Cortex of kidney (tissue), 1 donor: ENCODE measurements at places on chromosomes 11 and 22.

GRCh38 chr11:78197816-78198215 is 9.1 kb downstream of the USP35 start:
- DNase-seq = no peak

DNA sequence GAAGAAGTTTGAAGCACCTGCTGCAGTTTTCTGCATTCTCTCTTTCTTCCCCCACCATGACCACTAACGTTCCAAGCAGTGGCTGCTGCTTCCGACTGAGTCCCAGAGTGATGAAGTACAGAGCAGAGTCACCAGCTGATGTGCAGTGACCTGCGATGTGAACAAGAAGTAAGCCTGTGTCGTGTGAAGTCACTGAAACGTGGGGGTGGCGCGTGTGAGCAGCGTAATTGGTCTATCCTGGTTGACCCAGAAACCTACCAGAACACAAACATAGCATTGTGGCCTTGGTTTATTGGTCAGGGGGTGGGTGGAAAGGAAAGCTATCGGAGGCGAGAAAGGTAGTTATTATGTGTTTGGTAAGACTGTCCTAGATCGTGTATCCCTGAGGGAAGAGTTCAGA is 3.5 kb downstream of the KRTAP5-7 start:
- no peak for DNase-seq

- no peak for DNase-seq
These were observed 65.8 kb upstream of the MYOD1 start for GRCh38 chr11:17653611-17654010.

- no peak for DNase-seq
These were observed 956.4 kb downstream of the BRD1 start for GRCh38 chr22:48871176-48871840.

- no peak for DNase-seq
These were observed 12.1 kb downstream of the CCDC87 start for GRCh38 chr11:66580803-66581202.

DNA sequence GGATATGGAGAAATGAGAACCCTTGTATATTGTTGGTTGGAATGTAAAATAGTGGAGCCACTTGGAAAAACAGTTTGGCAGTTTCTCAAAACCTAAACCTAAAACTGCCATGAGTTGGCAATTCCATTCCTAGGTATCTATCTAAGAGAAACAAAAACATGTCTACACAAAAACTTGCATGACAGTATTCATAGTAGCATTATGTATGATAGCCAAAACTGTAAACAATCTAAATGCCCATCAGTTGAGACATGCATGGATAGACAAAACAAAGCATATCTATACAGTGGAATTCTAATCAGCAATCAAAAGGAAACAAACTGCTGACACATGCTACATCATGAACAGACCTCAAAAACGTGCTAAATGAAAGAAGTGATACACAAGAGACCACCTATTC is 34.9 kb downstream of the TRAF6 start:
- DNase-seq = no peak

DNA sequence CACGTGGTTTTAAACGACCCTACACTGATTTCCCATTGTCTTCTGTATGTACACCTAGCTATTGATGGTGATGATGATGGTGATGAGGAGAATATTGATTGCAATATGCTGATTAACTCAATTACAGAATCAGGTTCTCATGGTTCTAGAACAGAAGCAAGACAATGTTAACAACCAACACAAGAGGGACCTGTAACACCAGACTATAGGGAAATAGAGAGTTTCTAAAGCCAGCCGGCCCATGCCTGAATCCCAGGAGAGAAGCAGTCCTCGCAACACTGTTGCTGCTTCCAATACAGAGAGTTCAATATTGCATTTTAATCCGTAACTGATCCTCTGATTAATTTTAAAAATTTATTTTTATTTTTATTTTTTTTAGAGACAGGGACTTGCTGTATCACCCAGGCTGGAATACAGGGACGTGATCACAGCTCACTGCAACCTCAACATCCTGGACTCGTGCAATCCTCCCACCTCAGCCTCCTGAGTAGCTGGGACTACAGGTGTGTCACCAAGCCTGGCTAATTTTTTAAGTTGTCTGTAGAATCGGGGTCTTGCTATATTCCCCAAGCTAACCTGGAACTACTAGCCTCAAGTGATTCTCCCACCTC is 22.2 kb upstream of the UBASH3B start:
- DNase-seq = no peak

GRCh38 chr22:47781427-47782111 is 1019.1 kb downstream of the TBC1D22A start:
- no peak for DNase-seq

- DNase-seq = no peak
These were observed 12.3 kb downstream of the IFT27 start for GRCh38 chr22:36763576-36763975.

DNA sequence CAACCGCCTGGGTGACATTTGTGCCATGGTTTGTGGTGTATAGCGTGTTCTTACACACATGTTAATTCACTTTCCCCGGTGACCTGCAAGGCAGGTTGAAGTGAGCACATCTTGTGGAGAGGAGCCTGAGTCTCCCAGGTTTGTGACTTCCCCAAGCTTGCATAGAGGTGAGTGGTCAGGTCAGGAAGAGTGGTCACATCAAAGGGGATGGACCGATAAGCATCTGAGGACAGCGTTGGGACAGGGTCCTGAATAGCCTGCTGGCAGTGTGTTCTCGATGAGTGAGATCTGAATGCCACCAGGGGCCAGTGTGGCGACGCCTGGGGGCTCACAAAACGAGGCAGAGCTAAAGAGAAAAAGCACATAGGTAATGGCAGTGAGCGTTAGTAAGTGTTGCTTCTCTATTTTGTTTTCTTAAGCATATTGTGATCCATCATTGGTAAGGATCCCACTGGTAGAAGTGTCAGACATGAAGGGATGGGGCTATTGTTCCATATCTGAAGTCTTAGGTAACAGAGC is 154.6 kb downstream of the GRIK4 start:
- no peak for DNase-seq

GRCh38 chr11:65217441-65218423 is 36.0 kb downstream of the CAPN1 start:
- DNase-seq = no peak

DNA sequence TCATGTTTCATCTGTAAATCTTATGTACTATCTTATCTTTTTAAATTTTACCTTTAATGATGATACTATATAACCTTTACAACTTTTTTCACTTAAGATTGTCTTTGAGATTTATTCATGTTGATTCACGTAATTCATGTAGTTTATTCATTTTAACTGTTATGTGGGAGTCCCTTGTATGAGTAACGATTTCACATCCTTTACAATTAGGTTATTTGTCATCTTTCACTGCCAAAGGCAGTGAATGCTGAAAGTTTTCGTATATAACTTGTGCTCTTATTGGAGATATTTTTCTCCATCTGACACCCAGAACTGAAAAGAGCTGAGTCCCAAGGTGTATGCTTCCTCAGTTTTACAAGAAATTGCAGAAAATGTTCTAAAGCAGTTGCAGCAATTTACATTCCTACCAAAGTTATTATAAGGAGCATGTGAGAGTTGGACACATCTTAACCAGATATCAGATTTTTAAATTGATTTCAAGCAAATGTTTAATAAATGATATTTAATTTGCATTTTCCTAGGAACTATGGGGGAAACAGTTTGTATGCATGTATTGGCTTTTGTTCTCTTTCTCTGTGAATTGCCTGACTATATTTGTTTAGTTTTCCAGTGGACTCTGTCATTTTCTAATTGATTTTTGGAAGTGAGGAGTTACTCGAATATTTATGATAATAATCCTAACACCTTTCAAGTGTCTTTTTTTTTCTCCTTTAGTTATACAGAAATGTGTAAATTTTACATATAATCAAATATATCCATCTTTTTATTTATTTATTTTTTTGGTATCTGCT is 6.4 kb downstream of the ARL14EP start:
- DNase-seq = no peak

GRCh38 chr11:120273432-120273831 is 33.5 kb downstream of the POU2F3 start:
- no peak for DNase-seq

DNA sequence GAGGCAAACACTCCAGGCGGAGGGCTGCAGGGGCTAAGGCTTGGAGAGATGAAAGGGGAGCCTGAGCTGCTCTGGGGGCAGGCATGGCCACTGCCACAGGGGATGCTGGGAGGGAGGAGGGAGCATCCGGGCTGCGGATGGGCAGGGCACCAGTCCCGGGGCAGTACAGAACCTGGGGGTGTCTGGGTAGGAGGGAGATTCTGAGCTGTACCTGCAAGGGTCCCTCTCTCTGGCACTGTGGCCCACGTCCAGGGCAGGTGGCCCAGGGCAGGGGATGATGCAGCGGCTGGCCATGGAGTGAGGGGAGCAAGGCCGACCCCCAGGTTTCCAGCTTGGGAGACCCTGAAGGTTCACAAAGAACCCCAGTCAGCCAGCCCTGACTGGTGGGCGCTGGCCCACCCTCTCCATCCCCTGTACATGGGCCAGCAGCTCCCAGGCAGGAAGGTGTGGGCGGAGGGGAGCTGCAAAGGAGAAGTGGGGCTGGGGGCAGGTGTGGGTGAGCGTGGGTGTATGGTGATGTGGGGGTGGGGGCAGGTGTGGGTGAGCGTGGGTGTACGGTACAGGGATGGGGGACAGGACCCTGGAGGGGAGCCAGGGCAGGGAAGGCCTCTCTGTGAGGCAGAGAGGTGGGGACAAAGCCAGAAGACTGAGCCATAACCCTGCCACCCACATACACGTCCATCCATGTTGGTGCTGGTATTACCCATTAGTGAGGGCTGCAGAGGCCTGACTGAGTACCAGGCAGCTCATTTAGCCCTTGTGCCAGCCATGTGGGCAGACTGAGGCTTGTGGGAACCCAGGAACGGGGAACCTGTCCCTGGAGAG is 2.2 kb upstream of the TNFRSF13C start:
- DNase-seq = no peak

GRCh38 chr11:119323532-119324033 is 6.7 kb upstream of the MCAM start:
- DNase-seq = no peak

DNA sequence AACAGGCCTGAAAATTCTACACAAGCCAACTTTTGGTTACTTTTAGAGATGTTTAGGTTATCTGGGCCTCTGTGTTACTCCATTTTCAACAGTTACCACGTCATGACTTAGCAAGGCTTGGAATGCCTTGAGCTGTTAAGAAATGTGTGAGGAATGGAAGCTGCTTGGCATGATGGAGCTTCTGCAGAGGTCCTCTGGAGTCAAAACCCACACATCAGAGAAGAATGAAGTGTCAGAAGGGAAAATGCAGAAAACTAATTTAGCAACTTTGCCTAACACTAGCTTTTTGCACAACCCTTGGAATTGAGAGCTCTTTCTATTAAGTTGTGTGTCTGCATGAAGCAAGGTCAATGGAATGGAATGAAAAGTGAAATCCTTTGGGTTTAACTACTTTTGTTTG is 27.4 kb downstream of the FAT3 start:
- no peak for DNase-seq

GRCh38 chr11:120810251-120810650 is 213.7 kb upstream of the TBCEL start:
- DNase-seq = no peak

- no peak for DNase-seq
These were observed 11.1 kb upstream of the PHLDA2 start for GRCh38 chr11:2940147-2940920.

GRCh38 chr22:42644422-42645340 is 4.3 kb upstream of the ATP5MGL start:
- DNase-seq = no peak

DNA sequence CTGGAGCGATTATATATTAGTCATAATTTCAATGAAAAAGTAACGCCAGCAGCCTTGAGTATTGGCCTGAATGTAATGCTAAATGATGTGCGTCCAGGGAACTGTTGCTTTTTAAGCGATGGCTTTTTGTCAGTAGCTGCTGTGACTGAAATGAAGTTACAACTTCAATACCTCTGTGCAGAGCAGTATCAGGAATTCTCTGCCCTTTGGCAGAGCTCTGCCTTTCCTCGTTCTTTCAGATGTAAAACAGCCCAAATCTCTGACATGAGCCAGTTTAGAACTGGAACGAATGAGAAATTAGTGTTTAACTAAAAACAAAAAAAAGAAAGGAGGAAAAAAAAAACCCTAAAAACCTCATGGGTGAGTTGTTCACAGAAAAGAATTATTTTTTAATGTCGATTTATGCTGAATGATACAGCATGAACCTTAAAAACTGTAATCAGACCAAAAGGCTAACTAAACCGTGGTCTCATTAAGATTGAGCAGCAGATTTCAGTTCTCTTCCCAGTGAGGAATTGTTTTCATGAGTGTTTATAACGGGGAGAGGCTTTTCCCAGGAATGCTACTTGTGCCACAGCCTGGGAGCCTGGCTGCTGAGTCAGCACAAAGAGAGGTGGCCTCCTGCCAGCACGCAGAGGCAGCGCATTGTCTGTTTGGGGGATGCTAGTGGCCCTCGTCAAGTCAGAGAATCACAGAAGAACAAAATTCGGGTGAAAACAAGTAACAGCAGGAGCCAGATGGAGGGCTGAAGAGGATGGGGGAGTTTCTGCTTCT is 146.2 kb upstream of the RASSF10 start:
- no peak for DNase-seq

GRCh38 chr22:44541671-44542319 is 43.8 kb upstream of the RTL6 start:
- DNase-seq = no peak

DNA sequence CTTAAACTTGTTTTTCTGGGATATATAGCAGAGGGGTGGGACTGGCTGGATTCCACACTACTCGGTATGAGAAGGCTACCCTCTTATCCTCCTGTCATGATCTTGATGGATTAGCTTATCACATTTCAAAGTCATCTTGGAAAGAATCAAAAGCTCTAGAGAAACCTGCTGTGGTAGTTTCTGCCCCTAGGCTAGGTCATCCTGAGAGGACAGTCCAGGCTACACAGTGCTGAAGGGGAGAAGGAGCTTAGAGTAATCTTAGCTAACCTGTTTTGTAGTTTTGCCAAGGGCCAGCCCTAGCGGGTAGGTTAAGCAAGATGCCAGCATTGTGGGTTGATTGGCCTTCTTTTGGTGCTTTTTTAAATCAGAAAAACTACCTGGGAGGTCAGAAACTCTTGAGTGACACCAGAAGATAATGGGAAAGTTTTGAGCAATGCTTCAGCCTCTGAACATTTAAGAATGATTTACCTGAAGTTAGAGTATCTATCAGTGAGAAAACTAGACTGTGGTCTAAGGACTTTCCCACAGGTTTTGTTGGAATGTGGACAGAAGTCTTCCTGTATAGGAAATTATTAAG is 21.3 kb downstream of the PIWIL4 start:
- DNase-seq = no peak

DNA sequence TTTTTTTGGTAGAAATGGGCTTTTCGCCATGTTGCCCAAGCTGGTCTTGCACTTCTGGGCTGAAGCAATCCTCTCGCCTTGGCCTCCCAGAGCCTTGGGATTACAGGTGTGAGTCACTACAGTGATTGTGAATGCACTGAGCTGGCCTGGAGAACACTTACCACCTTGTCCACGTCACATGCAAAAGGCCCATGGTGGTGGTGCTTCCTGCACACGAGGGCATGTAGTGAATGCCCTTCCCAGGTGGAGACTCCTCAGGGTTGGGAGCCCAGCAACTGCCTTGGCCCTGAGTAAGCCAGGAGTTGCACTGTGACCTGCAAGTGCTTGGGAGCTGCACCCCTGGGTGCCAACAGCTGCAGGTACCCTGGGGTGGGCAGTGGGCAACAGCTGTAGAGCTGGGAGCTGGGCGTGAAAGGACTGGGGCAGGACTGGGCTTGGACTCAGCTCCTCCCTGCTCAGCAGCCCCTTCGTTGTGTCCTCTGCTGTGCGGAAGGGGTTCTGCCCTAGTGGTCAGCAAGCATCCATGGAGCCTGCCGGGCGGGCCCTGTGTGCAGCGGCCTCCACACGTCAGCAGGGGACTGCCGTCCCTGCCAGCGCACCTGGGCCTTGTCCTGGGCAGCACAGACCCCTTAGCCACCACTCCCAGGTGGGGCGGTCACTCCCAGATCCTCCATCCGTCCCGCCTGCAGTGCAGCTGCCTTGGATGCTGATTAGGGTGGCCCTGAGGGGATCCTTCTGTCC is 9.3 kb upstream of the ADORA2A start:
- no peak for DNase-seq
